ENCODE measurements at places on chromosomes 2 and 18.

- no peak for DNase-seq
Measured at GRCh38 chr2:233063269-233063975, 3.3 kb downstream of the INPP5D start.

- DNase-seq, result no peak
Measured at GRCh38 chr18:78191276-78191675, 788.3 kb upstream of the SALL3 start.

DNA sequence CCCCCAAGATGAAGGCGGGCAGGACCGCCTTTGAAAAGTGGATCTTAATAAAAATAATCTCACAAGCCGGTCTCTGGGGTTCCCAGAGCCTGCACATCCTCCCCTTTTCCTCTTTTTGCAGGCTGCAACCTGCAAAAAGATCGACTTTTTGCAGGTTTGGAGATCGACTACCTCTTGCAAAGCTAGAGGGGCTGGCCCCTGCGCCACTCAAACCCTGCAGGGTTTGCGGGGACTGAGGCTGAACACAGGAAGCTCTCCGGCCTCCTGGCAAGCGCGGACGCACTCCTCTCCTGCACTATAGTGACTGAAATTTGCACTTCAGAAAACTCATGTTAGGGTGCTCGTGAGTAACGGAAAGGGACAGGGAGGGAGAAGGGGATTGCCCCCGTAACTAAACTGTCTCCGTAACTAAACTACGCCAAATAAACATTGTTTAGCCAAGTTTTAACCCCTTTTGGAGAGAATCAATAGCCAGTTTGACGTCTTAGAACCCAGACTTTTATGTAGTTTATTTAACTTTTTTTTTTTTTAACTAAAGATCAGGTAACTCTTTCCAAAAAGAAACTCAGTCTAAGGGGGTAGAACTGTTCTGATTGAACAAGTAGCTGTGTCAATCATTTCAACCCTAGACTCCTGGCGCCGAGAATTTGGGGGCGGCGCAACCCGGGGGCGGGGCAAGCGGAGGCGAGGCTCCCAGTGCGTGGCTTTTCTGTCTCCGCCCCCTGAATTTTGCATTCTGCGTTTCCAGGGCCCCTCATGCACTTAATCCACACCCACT is 2.5 kb downstream of the IGFBP5 start:
- DNase-seq, result peak; percentile 89

DNA sequence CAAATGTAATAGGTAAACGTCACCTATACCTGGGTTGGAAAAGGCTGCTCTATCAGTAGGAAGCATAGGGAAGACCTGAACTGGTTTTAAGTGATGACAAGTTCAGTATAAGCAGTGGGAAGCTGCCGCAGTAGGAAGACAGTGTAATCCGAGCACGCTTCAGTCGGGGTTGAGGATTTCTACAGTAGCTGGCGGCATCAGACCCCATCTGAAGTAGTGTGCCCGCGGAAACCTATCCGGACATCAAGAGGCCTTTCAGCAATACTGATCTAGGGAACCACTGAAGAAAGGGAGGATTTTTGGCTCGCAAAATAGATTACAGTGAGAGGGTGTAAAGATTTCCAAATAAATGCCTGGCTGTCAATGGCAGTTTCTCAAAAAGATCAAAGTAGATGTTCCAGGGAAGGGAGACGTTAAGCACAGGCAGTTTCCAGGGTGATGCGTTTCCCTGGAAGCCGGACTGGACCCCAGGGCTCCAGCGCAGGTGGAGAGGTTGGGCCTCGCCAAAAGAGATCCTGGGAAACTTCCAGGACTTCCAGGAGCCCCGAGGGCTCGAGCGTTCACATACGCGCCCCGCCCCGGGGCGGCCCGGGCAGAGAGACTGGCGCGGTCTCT is 5.3 kb downstream of the LOXL3 start:
- DNase-seq, result no peak

GRCh38 chr2:237434866-237435311 is 20.9 kb upstream of the COL6A3 start:
- DNase-seq, result no peak

- DNase-seq, result no peak
Measured at GRCh38 chr2:30334762-30335363, 103.5 kb downstream of the LBH start.

GRCh38 chr2:3076848-3077642 is 300.6 kb downstream of the EIPR1 start:
- no peak for DNase-seq

- DNase-seq, result no peak
Measured at GRCh38 chr2:156626931-156627330, 190.8 kb downstream of the GPD2 start.

DNA sequence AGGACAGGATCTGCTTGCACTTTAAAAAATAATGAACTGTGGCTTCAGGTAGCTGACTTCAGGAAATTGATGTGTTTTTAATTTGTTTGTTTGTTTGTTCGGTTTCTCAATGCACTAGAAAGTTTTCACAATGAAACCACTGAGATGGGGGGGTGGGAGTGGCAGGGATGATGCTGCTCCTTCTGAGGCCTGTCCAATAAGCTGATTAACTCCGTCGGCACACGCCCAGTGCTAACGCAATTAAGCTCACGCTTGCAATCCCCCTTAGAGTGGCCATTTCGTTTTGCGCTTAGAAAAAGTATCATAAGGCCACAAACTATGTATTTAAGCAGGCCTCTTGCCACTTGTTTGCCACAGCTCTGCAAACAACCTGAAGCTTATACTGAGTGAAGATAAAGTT is 12.5 kb upstream of the GPR39 start:
- no peak for DNase-seq

GRCh38 chr2:6937582-6937981 is 20.4 kb downstream of the RNF144A start:
- DNase-seq, result no peak

DNA sequence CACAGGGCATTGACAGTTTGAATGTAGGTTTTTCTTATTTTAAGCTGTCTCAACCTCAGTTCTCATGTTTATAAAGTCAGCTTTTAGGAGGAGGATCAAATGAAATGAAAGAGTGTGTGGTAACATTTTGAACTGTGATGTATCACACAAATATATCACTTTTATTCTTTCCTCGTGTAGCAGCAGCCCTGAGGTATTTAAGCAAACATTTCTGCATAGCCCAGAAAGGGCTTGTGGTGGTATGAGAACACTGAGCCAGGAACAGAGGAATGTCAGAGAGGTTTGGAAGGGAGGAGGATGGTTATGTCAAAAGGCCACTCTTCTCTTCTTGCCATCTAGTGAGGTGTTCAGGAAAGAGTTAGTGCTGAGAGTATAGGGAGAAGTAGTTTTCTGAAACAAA is 150.2 kb downstream of the PARD3B start:
- DNase-seq, result no peak

DNA sequence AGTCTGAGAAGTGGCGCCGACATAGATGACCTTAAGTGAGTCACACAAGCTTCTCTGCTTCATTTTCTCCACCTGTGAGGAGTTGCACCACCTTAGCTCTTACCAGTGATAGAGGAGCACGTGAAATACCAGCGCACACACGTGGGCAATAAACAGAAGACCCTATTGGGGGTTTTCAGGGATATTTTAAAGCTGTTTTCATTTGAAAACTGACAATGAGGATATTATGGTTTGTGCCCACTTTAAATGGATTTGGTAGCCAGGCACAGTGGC is 47.3 kb upstream of the FZD7 start:
- no peak for DNase-seq

DNA sequence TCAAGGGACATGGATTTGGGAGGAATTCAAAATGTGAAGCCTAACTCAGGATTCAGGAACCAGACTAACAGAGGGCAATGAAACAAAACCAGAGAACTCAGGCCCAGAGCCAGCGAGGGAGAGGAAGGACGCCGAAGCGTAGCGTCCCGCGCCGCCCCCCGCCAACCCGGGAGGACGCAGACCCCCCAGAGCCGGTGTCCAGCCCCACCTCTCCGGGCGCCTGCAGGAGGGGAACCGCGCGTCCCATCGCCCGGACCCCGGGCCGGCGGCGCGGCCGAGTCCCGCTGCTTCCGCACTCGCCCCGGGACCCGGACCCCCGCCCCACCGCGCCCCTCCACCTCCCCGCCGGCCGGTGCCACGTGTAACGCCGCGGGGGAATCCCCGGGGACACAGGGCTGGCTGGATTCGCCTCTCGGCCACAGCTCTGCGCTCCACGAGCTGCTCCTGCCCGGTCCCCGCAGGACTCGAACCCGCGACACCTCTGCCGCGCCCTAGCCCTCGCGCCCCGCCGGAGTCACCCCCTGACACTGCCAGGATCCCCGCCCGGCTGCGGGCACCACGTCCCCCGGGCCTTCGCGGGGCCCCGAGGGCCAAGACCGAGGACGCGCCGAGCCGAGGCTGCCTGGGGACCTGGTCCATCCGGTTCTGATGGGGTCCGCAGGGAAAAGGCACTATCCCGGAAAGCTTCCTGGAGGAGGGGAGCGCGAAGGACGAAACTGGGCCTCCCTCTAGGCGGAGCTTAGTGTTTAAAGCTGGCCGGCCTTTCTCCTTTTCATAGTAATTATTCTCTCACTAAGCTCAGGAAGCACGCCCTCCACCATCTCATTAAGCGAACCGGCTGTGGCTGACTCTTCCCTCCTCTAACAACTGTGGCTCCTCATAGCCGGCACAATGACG is 40.4 kb upstream of the FAM124B start:
- peak; percentile 35 for DNase-seq

GRCh38 chr18:25225151-25225550 is 126.8 kb downstream of the ZNF521 start:
- DNase-seq, result no peak

- DNase-seq, result no peak
Measured at GRCh38 chr2:48218169-48218568, 311.8 kb upstream of the STON1 start.

DNA sequence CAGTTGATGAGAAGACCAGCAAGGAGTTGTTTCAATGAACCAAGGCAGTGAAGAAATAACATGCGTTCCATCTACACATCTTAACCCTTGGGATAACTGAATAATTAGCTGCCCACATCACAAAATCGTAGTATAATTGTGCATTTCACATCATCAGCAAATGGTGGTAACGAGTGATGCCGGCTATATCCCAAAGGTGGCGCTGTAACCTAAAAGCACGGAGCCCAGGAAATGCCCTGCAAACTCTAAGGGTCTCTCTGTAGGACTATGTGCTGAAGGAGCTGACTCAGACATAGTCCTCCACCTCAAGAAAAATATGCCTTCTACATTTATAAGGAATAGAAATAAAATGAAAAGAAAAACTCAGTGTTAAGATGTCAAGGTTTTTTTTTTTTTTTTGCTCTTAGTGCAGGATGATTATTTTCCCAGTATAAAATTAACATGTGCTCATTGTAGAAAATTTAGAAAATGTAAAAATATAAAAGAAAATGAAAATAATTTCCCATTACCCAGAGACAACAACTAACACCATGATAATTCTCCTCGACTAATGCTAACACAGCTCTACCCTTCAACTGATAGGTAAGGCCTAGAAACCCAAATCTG is 23.1 kb upstream of the DSG3 start:
- DNase-seq, result no peak

- DNase-seq, result peak; percentile 2
Measured at GRCh38 chr2:177673602-177674595, 281.3 kb downstream of the AGPS start.

GRCh38 chr2:240956171-240956934 is 42.1 kb upstream of the SNED1 start:
- no peak for DNase-seq

DNA sequence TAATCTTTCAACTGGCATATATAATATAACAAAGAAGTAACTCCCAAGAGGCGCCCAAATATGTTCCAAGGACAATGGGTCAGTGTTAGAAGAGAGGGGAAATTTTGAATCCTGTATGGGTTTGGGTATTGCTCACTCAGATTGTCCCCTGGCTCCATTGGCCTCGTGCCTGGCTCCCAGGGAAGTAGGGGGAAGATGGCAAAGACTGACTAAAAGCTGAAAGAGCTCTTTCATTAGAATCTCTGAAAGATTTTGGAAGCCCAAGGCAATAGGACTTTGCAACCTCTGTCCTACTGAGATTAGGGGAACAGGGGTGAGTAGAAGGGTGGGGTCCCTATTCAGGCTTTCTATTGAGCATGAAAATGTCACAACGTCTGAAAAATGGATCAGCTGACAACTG is 1272.8 kb upstream of the ZEB2 start:
- no peak for DNase-seq

DNA sequence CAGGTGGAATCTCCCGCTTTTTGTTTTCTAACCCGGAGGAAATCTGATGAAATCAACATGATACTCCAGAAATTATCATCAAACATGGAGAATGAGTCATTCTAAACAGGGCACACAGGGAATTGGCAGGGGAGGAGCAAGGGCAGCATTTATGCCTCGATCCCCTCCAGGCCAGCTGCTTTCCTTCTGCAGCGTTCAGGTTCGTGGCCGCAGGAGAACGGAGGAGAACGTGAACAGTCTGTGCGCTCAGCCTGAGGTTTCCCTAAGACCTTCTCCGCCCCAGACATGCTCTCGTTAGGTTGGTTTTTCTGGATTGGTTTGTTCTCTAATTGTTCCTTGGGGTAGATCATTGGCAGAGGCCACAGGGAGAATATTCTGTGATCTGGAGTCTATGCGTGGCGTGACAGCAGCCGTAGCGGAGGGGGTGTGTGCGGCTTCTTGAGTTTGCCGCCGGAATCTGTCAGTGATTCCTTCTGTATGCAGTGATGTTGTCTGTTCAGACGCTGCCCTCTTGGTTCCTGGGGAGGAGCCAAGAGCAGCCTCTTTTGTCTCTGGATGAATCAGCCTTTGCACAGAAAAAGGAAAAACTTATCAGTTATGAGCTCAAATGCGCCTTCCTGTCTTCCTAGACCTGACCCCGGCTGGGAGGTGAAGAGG is 75.9 kb downstream of the SH3BP4 start:
- peak; percentile 65 for DNase-seq

GRCh38 chr2:133418021-133418420 is 150.2 kb downstream of the NCKAP5 start:
- no peak for DNase-seq

DNA sequence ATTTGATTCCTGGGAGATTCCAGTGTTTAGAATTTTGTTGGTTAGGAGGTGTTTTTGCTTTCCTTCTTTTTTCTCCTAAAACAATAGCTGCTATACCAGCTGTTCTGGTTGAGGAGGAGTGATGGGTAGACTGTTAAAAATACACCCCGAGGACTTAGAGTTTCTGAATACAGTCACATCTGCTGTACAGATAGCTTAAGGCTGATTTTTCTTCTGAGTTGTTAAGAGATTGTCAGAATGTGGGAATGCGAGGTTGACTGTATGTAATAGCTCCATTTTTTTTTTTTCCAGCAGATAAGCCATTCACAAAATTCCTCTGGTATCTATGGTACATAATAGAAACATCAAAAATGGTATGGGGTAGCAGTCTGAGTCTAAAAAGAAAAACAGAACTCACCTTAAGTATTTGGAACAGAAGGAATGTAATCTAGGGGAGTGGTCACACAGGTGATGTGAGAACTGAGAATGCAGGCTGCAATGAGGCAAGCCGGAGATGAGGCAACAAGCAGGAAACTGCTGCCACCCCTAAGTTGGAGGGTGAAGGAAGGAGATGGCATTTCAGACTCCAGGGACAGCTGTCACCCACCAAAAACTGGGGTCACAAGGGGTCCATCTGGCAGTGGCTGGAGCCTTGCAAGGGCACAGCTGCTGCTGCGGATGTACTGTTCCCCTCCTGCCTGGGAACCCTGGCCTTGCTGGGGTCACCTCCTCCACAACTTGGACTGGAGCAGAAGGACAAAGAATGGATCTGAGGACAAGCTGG is 2.4 kb downstream of the DGKD start:
- DNase-seq, result no peak

GRCh38 chr2:26911911-26912861 is 58.3 kb upstream of the MAPRE3 start:
- DNase-seq, result no peak
